ENCODE measurements at places on chromosomes 6 and 20. TPM values are rescaled to one million over a fixed set of nuclear protein-coding genes. Genes with fewer than 3 reads are reported as not detected.

Gene MOXD1
- polyA plus RNA-seq, result not detected

Gene TCF15
- not detected for polyA plus RNA-seq

Gene KCNS1
- polyA plus RNA-seq, result 0.08 TPM

Gene SLC17A3
- polyA plus RNA-seq, result not detected

Gene BHLHE23
- polyA plus RNA-seq, result not detected
